Stimulated activated CD8-positive, alpha-beta memory T cell treated with anti-CD3 and anti-CD28 coated beads, Interleukin-7, amount 100 ng/mL, for 1 hour (primary cell): ENCODE measurements at places on chromosomes 2 and 18.

GRCh38 chr2:157173740-157174184 is 83.7 kb upstream of the GALNT5 start:
- no peak for DNase-seq

GRCh38 chr2:203905656-203906055 is 30.9 kb upstream of the ICOS start:
- DNase-seq = no peak

- DNase-seq = no peak
Measured at GRCh38 chr2:128914320-128914719, 595.7 kb upstream of the HS6ST1 start.

GRCh38 chr2:127092306-127092705 is 14.6 kb downstream of the BIN1 start:
- DNase-seq = no peak

DNA sequence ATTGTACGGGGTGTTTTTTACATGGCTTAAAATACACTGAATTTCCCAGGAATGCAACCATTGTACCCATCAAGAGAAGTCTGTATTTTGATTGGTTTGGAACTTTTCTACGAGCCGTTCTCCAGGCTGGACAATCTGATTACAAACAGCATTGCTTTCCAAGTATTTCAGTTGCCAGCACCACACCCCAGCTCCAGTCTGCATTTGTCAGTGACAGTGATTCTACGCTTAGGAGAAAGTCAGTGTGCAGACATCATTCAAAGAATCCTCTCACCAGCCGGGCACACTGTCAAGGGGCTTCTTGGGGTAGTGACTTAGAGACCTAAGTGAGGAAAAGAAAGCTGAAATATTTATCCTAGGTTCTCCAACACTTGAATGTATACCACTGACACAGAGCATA is 194.1 kb downstream of the ANAPC1 start:
- DNase-seq = no peak

DNA sequence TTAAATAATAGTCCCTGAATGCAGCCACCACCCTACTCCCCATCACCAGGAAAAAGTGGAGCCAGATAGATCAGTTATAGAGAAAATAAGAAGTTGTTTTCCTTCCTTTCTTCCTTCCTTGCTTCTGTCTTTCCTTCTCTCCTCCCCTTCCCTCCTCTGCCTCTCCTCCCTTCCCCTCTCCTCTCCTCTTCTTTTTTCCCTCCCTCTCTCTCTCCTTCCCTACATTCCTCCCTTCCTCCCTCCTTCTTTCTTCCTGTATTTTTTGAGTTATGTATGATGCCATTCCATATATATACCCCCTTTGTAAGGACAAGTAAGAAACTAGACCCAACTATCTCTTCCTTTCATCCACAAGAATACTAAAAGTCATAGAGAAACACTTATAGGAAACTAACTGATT is 265.7 kb downstream of the AGPS start:
- DNase-seq = no peak

DNA sequence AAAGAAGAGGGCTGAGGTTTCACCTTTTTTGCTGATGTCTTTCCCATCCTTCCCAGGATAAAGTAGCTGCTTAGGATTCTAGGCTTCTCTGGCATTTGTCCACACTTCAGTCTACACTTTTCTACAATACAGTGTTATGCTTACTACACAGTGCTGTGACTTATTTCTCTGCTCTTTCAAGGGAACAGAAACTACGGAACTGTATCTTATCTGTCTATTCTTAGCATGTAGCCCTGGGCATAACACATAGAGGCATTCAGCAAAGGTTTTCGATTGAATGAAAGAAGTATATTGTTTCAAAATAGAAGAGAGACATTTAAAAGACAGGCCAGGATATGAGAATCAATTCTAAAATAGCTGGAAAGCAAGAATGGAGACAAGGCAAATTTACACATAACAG is 110.9 kb downstream of the ARHGEF33 start:
- no peak for DNase-seq

GRCh38 chr2:28349546-28350165 is 43.0 kb upstream of the FOSL2 start:
- no peak for DNase-seq

GRCh38 chr2:203669820-203670219 is 36.6 kb upstream of the CD28 start:
- no peak for DNase-seq
